ENCODE measurements at places on chromosomes 6 and 20.

DNA sequence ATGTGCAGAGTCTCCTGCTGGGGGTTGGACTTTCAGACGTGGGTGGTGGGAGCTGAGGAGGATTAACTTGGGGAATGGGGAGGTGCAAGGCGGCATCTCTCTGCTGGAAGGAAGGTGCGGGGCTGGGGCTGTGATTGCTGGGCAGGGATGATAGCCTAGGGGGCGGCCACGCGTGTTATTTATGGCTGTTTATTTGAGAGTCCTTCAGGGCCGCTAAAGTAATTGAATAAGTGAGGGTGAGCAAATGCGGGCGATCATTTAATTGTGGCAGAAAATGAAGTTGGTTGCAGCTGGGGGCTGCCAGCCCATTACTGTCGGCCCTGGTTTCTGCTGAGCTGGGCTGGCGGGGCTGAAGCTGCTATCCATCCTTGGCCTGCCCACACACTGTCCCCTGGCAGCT, 7.5 kb upstream of the IP6K3 start:
- no peak for DNase-seq

GRCh38 chr20:19901226-19901625, 115.9 kb upstream of the NAA20 start:
- DNase-seq: no peak

- DNase-seq: no peak
Observed at GRCh38 chr6:158143700-158144099, 24.4 kb downstream of the SERAC1 start.

- no peak for DNase-seq
Observed at GRCh38 chr20:973785-974194, 28.3 kb downstream of the RSPO4 start.

DNA sequence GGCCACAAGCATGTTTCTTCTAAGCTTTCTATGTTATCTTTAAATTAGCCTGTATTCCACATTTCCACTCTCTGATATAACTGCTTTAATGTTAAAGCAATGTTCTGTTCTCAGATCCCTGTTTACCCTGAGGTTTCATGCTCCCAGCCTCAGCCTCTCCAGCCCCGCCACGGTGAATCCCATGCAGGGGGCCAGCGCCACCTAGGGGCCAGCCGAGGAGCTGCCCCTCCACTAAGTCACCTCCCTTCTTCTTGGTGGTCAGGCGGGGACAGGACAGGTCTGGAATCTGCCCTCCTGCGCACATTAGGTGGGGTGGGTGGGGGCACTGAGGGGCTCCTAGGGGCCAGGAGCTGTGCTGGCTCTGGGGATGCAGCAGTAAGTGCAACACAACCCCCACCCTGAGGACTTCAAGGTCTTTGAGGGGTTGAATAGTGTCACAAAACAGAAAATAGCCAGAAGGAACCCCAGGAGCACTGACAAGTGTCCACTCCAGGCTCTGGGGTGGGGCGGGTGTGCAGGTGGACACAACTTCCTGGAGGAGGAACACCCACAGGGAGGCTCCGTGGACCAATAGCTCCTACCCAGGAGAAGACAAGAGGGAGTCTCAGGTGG, 61.6 kb downstream of the RAB44 start:
- DNase-seq: peak; percentile 85

DNA sequence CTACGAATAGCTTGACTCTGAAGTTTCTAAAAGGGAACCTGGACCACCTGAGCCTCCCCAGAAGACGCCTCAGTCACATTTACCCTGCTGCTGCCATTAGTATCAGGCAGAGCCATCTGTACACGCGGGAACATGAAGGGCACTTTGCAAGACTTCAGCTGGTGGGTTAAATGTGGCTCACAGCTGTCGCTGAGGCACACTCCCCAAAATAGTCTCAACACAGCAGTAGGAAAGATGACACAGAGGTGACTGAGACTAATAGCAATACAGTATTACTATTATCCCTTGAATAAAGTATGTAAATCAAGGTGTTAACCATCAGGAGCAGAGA, 29.0 kb downstream of the PSMB1 start:
- DNase-seq: no peak

GRCh38 chr6:42551217-42551616, 12.6 kb upstream of the UBR2 start:
- no peak for DNase-seq
